ENCODE measurements at places on chromosomes 12 and 14.

GRCh38 chr14:35416108-35416750, 11.7 kb upstream of the NFKBIA start:
- DNase-seq = no peak

DNA sequence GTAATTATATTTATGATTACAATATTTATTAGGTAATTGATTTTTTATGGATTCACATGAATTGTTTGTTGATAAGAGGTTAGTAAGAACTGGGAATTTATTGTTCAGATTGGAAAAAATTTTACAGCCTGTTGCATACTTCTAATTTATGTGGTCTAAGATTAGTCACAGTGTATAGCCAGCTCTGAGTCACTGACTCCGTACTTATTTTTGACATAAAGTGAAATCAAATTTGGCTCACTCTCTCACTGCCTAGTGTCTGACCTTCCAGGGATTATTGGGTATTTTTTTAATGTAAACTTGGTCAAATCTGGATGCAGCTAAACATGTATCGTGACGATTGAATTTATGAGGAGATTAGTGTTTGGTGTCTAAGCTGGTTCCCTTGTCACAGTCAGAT, 109.3 kb downstream of the PTPRQ start:
- no peak for DNase-seq

DNA sequence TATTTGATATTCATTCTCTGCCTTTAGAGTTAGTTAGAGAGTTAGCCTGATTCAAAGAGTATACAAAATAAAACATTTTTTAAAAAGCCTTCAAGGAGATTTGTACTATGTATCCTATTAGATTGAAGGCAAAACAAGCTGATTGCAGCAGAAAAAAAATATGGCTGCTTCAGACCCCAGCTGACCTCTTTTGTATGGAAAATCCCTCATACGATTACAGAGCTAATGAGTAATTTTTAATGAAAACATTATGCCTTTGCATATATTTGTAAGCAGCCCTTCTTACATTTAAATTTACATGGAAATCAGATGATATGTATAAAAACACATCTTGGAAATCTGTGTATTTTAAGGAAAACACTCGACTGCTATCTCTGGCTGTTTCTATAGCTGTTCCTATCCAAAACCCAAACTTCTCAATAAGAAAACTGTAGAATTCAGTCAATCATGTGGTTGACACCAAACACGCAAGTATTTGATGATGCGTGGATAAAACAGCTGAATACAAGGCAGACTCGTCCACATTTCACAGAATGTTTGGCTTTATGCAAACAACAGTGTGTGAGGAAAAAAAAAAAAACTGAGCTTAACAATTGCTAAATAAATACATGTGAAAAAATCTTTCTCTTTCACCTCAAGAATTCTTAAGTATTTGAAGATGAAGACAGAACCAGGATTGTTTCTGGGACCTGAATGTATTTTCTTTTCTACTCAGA, 275.3 kb downstream of the EGLN3 start:
- DNase-seq = no peak

- no peak for DNase-seq
Observed at GRCh38 chr12:42361909-42362646, 36.1 kb downstream of the PPHLN1 start.

- DNase-seq = no peak
Observed at GRCh38 chr14:61542848-61543790, 152.2 kb upstream of the HIF1A start.

DNA sequence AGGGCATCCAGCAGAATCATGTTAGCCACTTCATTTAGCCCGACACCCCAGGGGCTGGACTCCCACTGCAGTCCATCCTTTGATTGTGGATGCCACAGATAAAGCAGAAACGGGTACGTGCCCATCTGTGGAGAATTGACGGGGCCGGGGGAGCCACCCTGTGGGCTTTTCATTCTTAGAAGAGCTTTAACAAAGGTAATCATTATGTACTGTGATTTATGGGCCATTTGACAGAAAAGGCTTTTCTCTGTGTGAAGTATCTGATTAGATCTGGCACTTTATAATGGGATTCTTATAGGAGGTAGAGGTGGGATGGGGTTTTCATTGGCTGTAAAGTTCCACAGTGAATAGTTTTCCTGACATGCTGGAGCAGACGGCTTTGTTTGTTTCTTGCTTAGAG, 40.4 kb downstream of the AACS start:
- DNase-seq = no peak

GRCh38 chr12:108806346-108806745, 51.0 kb downstream of the SSH1 start:
- no peak for DNase-seq

DNA sequence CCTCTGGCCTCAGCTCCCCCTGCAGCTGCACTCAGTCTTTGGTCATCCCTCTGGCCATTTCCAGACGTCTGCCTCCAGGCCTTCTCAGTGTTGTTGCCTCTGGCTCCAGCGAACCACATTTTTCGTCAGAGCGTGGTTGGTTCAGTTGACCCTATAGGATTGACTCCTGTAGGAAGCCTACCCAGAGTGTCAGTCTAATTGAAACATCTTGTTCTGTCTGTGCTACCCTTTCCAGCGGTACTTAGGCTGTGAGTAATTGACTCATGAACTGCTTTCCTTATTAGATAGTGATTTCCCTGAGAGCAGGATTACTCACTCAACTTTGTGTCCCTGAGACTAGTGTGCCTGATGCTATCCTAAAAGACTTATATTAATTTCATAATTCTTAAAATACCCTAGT, 373.2 kb downstream of the ATP23 start:
- DNase-seq = no peak

DNA sequence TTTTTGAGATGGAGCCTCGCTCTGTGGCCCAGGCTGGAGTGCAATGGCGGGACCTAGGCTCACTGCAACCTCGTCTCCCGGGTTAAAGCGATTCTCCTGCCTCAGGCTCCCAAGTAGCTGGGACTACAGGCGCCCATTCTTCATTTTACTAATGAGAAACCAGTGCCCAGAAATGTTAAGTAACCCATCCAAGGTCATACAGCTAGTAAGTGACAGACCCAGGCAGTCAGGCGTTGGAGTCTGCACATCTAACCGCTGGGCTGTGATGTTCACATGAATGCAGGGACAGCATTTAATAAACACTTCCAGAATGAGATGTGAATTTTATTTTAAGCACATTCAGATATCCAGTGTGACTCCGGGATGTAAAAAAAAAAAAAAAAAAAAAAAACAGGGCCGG, 1.3 kb upstream of the TRIP11 start:
- no peak for DNase-seq

DNA sequence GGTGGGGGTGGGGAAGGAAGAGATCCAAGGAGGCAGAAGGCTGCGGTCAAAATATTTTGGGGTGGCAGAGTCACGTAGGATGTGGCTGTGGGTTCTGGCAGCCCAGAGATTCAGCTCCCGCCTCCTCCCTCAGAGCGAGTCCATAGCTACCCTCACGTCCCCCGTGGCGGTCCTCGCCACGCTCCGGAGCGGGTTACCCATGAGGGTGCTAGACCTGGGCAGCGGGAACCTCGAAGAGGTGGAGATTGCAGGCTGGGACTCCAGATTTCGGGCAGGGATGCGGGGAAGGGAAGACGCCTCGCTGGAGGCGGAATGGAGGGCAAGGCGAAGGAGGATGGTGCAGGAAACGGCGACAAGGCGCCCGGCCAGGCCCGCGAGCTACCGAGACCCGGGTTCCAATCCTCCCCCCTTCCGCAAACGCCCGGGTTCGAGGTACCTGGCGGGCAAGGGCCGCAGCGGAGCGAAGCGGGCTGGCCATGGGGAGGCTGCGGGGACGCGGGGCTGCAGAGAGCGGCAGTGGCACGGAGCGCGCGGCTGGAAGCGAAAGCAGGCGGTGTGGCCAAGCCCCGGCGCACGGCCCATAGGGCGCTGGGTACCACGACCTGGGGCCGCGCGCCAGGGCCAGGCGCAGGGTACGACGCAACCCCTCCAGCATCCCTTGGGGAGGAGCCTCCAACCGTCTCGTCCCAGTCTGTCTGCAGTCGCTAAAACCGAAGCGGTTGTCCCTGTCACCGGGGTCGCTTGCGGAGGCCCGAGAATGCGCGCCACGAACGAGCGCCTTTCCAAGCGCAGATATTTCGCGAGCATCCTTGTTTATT, 46.2 kb downstream of the BCAT1 start:
- no peak for DNase-seq

- no peak for DNase-seq
Observed at GRCh38 chr14:32085845-32086383, 8.8 kb downstream of the ARHGAP5 start.

GRCh38 chr14:91424813-91425530, 7.4 kb upstream of the CCDC88C start:
- no peak for DNase-seq

GRCh38 chr12:25459541-25459951, 93.5 kb downstream of the LMNTD1 start:
- DNase-seq = no peak

DNA sequence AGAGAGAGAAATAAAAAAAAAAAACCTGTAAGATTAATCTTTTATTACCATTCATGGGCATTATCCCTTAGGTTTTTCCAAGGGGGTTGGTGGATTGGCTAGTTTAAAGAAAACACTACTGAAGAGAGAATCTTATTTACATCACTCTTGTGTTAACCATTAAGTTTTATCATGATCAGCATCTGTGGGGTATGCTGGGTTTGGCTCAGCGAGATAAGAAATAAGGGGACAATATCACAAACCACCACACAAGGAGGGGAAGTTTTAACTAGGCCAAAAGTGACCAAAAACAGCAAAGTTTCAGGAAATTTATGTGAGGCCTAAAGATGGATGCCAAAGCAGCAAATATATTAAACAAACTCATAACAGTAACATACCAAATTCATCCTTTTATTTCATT, 548.6 kb downstream of the SLC16A7 start:
- no peak for DNase-seq

DNA sequence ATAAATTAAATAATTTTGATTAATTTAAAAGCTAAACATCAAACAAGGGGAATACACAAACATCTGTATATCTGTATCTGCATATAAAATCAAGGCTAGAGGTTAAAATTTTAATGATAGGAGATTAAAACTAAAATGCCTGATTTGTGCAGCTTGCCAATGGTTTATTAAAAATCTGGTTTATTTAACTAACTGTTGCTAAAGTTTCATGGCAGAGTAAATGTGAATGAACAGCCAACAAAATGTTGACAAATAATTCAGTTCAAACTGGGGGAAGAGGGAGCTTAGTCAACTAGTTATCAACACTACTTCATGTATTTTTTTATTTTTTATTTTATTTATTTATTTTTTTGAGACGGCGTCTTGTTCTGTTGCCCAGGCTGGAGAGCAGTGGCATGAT, 43.0 kb downstream of the BTG1 start:
- no peak for DNase-seq

Data from cerebellar cortex (tissue), 1 donor.